NCI-H187 treated with DMSO at 0.1 percent for 48 hours (cell line): ENCODE measurements at places on chromosomes 7 and 10.

- DNase-seq: no peak
Measured at GRCh38 chr7:105156731-105157130, 142.7 kb downstream of the KMT2E start.

- no peak for DNase-seq
Measured at GRCh38 chr7:101884671-101885596, 67.5 kb downstream of the CUX1 start.

- no peak for DNase-seq
Measured at GRCh38 chr7:6205971-6206660, 66.3 kb downstream of the CYTH3 start.

GRCh38 chr7:156105337-156106106 is 293.3 kb upstream of the SHH start:
- no peak for DNase-seq

GRCh38 chr7:157228864-157229422 is 90.2 kb downstream of the UBE3C start:
- DNase-seq: no peak

DNA sequence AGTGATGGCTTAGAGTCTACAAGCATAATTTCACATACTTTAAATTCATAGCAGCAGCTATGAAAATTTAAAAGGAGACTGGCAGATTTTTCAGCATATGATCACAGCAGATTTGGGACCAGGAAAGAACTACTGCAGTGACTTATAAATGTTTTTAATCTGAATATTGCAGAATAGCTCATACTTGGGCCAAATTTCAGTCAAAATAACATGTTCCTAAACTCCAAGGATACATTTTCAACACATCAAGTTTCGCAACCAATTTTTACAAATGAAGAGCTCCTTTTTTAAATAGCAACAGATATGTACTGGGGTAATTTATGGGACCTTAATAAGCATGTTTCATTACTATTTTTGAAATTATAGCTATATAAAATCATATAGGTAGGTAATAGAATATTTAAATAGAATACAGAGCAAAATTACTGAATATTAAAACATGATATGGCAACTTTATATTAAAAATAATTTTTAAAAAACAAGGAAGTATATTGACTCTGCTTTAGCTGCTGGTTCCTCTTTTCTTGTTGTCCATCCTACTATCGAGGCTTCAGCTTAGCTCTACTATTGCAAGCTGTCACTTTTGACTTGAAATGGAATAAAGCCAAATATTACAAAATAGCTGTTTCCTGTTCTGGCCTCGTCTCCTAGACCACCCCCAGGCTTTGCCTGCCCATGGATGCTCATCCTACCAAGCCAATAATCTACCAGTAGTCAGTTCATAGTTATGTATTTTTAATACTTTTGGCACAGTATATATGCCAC is 123.1 kb downstream of the NRBF2 start:
- no peak for DNase-seq

- DNase-seq: peak; percentile 4
Measured at GRCh38 chr7:82110146-82110840, 333.3 kb downstream of the CACNA2D1 start.

- DNase-seq: no peak
Measured at GRCh38 chr10:102781090-102781920, 37.6 kb downstream of the WBP1L start.

DNA sequence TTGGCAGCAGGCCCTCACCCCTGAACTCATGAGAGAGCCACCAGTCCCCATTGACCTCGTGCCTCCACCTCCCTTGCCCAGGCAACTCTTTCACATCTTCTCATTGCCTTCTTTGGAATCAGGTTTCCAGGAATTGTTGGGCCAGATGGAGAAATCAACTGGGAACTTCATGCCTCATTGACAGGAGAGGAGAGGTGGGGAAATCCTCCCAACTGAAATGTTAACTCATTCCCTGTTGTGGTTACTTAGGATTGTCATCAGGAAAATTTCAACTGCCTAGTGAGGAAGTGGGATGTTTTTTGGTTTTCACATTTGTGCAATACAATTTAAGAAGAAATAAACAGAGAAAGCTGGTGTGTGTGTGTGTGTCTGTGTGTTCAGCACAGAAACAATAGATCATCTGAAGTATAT is 106.6 kb upstream of the INHBA start:
- DNase-seq: no peak

DNA sequence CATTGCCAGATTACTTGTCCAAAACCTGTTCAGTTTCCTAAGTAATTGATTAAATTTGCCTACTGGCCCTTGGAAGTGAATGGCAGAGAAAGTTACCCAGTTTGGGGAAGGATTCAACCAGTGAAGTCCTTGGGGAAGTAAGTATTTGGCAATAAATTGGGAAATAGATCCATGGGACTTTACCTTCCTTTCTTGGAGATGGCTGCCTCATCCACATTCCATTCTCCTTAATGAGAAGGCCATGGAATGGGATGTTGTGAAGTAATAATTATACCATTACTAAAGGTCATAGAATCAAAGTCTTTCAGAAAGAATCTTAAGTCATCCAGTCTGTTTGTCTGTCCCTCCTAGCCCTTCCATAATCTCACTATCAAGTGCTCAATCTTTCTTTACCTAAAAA is 4.5 kb upstream of the COPG2 start:
- no peak for DNase-seq

DNA sequence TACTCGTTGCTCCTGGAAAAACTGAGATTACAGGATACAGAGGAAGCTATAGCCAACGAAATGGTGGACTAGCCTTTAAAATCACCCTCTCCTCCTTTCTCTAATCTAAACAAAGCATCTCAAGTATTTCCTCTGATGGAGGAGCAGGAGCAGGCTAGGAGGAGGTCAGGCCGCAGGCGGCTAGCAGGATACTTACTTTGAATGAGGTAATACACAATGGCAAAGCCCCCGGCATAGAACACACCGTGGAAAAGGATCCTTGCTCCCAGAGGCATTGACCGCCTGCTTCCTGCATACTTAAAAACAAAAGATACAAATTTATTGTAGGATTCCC is 64.4 kb downstream of the STK17A start:
- no peak for DNase-seq

DNA sequence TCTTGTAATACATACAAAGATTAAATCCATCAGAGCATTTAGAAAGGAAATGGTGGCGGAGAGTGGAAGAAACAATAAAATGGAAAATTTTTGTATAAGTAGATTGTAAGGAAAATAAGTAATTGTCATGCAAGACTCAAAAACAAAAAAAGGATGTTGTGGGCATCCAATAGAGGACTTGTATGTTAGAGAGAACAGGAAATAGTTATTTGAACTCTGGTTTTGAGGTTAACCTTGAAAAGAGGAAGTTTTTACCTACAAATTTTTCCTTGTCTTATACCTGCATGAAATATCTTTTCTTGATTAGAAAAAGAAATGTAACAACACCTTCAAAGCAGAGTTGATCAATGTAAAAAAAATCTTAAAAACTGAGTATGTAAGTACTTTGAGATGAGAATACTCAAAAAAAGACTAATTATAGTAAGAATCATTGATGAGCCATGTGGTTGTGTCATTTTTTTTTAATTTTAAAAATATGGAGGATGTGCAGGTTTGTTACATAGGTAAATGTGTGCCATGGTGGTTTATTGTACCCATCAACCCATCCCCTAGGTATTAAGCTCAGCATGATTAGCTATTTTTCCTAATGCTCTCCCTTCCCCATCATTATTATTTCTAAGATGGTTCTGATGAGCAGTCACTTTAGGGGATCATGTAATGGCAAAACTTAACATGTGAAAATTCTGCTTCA is 11.9 kb downstream of the TMEM106B start:
- DNase-seq: no peak

- DNase-seq: no peak
Measured at GRCh38 chr7:98922392-98923187, 44.3 kb downstream of the TRRAP start.

- no peak for DNase-seq
Measured at GRCh38 chr7:7705318-7705717, 13.1 kb downstream of the RPA3 start.

DNA sequence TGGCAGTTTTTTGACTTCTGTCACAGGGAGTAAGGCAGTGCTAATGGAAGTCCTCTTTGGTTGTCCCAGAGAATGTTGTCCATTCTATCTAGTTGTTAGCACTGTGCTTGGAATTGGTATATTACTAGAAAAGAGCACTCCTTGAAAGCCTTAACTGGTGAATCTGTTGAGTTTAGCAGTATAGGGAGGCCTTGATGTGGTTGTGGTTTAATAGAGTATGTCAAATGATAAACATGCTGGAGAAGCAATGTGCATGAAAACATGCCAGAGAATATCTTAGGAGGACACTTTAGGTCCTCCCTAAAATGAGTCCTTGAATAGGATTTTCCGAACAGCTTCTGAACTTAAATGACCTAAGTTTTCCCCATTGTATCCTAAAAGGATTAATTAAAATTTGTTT is 98.6 kb downstream of the BTRC start:
- DNase-seq: no peak

DNA sequence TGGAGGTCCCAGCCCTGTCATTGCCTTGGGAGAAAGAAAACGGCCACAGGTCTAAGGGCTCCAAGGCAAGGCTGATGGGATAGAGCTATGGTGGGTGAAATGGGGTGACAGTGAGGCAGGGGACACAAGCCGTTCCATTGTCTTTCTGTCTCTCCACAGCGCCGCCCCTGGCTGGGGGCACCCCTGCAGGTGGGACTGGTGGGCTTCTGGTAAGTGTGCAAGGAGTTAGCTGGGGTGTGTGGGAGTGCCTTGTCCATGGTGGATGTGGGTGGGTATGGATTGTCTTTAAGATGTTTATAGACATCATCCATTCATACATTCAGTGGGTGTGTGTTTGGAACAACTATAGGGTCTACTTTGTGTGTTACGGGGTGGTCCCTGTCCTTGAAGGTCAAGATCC is 7.5 kb downstream of the SFXN3 start:
- no peak for DNase-seq

GRCh38 chr7:149237502-149237901 is 1.9 kb upstream of the ZNF212 start:
- no peak for DNase-seq

- DNase-seq: no peak
Measured at GRCh38 chr10:75398200-75398691, 3.3 kb downstream of the ZNF503 start.

- no peak for DNase-seq
Measured at GRCh38 chr10:100718197-100718742, 27.1 kb upstream of the PAX2 start.

DNA sequence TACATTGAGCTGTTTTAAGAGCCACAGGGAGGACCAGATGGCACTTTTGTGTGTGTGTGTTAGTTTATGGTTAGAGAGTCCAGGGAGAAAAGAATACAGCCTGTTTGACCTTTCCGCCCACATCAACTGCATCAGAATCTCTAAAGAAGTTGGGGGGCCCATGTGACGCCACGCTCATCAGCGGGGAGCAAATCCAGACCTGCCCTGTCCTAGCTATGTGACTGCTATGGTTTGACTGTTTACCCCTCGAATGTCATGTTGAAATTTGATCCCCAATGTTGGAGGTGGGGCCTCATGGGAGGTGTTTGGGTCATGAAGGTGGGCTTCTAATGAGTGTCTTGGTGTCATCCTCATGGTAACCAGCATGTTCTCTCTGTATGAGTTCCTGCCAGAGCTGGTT is 128.0 kb downstream of the ADRA2A start:
- DNase-seq: no peak

- no peak for DNase-seq
Measured at GRCh38 chr7:21866731-21867130, 79.0 kb downstream of the CDCA7L start.

GRCh38 chr7:107538001-107538400 is 25.7 kb downstream of the COG5 start:
- peak; percentile 32 for DNase-seq

GRCh38 chr10:108685863-108686531 is 1237.3 kb downstream of the XPNPEP1 start:
- DNase-seq: no peak

DNA sequence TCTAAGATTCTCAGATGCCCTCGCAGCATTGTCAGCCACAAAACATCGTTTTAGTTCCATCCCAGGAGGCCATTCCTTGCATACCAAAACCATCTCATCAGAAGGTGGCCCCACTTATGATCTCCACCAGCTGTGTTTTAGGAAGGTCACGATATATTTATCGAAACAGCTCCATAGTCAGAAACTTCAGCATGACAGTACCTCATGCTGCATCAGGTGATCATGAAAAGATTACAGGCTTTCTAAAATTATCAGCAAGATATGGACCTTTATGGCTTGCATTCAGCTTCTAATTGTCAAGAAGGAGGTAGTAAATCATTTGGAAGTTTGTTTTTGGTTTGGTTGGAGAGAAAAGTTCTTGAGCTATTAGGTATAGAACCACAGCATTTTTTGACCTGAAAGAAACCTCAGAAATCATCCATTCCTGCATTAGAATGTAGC is 20.0 kb downstream of the JAZF1 start:
- no peak for DNase-seq

DNA sequence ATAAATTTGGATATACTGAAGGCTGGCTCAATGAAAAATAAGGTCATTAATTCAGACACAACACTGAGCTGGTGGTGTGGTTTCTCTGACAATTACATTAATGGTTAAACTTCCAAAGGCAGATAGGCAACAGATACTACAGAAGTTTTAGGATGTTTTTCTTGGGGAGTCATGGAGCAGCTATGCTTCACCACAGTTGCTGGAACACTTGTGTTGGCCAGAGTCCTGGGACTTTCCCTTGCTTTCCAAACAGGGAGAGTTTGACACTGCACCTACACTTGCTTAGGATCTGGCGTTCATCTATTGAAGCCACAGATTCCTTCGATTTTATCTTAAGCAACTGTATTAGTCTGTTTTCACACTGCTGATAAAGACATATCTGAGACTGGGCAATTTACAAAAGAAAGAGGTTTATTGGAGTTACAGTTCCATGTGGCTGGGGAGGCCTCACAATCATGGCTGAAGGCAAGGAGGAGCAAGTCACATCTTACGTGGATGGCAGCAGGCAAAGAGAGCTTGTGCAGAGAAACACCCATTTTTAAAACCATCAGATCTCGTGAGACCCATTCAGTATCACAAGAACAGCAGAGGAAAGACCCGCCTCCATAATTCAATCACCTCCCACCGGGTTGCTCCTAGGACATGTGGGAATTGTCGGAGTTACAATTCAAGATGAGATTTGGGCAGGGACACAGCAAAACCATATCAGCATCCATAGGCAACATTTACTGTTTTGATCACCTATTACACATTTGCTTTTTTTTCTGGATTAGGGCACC is 27.8 kb upstream of the TMEM178B start:
- no peak for DNase-seq

DNA sequence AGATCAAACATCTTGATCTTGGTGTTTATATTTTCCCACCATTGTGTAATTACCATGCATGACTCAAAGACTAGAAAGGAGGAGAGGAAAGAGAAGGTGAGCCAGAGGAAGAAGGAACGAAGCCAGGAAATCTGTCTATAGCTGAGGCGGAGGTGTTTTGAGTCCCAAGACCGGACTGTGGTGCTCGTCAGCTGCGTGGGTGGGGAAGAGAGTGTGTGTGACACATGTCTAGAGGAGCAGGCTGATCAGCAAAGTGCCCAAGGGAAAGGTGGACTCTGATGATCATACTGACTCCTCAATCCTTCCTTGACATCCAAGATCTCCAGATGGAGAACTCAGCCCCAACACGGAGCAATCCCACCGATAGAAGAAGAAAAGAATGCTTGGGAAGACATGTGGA is 189.5 kb upstream of the MINDY3 start:
- DNase-seq: no peak
